ENCODE measurements at places on chromosomes 2 and 18.

- no peak for DNase-seq
Measured at GRCh38 chr18:43650426-43650825, 373.1 kb upstream of the SYT4 start.

DNA sequence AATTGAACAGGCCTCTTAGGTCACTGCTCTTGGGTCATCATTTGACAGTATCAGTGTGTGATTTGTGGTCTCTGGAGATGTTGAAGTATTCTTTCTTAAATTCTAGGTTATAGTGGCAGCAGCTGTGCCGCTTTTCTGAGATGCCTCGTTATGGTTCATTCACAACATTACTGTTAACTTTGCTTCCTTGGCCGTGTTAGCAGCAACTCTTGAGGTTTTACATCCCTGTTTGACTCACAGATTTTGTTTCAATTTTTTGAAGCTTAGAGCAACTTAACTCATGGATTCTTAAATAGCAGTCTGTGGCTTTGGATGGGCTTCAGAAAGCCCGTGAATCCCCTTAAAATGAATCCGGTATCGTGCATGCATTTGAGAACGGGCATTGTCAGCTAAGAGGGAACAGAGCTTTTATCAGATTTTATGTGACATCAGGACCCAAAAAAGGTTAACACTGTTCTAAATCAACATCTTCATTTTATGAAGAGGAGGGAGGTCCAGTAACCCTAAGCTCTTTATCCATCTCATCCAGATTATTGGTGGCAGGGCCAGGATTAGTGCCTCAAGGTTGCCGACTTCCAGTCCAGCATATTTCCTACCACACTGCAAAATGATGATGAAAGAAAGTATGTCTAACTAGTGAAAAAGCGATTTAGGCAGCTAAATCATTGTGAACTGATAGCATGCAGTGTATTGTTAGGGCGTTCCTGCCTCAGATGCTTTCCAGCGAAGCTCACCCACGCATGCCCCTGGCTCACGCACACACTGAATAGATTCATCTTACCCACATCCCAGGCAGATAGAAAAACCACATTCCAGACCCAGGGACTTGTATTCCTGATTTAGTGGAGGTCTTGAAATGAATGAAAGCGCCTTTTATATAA is 5.1 kb downstream of the TRIB2 start:
- DNase-seq = no peak

DNA sequence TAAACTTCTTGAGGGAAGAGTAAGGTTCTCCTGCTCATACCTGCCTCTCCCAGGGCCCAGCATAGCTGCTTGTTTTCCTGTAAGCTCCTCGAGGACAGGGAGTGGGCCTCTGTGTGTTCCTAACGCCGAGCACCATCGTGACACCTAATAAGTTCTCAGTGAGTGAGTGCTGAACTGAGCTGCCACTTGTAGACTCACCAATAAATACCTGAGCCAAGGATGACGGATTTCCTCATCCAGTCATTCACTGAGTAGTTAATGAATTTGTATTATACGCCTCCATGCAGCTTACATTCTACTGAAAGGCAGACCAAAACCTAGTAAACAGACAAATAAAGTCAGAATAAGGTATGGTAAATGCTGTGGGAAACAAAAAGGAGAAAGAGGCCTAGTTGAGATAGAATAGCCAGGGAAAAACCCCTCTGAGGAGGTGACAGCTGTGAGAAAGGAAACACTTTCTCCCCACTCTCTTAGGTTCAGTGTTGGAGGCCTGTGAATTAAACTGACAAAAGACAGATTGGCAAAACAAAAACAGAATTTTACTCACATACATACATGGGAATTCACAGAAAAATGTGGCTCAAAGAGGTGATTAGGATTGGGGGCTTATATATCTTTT is 138.6 kb downstream of the B3GNT2 start:
- no peak for DNase-seq

DNA sequence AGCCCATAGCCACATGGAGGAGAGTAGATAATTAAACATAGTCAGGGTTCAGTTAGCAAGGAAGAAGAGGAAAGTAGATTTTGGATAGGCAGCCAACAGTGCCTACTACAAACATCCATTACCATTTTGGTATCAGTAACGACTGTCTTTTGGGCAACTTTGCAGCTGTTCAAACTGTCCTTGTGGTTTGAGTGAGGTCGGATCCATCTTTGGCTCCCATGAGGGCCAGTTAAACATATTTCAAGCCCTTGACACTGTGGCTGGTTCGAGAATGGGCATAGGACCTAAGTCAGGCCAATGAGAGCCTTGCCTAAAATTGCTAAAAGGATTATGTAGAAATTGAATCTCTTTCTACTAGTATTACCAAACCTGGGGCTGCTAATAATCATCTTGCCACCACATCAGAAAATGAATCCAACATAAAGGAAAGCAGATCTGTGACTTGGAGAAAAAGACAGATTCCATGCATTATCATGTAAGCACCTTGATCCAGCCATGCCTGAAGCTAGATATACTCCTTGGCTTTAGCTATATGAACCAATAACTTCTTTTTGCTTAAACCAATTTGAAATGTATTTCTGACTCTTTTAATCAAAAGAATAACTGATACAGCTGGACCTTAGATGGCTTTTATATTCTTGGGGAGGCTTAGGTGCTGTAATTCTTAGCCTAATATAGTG is 75.0 kb upstream of the STAM2 start:
- DNase-seq = no peak

- DNase-seq = no peak
Measured at GRCh38 chr2:47354848-47355204, 48.1 kb upstream of the MSH2 start.

- DNase-seq = no peak
Measured at GRCh38 chr18:42654556-42654955, 460.9 kb downstream of the RIT2 start.

DNA sequence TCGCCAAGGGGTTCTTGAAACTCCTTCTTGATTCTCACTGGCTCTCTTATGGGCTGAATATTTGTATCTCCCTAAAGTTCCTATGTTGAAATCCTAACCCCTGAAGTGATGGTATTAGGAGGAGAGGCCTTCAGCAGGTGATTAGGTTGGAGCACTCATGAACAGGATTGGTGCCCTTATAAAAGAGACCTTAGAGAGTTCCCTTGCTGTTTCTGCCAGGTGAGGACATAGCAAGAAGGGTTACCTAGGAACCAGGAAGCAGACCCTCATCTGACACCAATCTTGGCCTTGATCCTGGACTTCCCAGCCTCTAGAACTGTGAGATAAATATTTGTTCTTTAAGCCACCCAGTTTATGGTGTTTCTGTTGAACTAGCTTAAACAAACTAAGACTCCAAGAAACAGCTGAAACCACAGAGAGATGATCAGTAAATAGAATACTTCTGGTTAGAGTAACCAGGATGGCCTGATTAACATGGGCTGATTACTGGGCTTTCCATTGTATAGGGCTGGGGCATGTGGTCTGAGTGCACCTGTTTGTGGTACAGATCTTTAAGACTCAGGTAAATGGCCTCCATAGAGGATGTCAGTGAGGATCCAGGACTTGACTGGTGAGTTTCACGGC is 7.7 kb upstream of the CDC42EP3 start:
- DNase-seq = no peak

DNA sequence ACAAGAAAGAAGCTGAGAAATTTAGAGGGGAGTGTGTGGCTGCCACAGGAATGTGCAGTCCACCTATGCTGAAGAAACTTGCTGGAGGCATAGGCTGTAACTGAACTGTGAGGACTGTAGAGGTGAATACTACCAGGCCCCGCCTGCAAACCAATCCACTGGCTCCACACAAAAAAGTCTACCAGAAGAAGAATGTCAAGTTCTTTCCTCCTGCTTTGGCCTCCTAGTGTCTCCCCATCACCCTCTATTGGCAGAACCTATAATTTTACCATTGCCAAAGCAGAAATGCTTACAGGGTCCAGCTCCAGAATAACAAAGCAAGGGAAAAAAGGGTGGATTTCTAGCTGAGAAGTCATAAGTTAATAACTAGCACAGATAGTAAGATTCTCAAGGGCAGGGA is 5.9 kb upstream of the ATP5MC3 start:
- DNase-seq = no peak

DNA sequence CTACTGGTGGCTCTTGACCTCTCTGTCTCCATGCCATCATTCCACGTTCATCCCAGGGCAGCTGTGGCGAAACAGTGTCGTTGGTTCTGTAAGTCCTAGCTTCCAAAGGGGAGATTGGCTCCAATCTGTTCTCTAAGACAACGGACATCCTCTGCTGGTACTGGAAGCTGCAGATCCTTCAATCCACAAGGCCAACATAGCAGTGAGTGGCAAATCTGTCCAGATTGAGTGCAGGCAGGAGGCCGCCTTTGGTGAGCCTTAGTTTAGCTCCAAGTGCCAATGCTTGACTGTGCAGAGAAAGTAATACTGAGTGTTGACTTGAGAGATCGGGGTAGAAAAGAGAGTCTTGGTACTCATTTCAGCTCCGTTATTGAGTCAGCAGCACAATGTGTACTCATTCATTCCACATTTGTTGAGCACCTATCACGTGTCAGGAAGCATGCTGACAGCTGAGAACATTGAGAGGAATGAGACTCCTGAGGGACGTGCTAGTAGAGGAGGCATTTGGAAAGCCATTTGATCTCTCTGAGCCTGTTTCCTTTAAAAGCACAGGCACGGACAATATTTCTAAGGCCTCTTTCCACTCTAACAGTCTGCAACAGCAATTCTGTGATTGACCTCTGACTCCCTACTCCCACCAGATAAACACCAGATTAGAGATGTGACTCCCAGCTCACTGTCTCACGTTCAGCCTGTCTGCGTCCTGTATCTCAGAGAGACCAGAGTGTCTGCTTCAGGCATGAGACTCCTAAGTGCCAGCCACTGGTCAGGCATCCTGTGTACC is 306.0 kb downstream of the CLIP4 start:
- DNase-seq = no peak

- no peak for DNase-seq
Measured at GRCh38 chr2:19225931-19226330, 132.5 kb downstream of the OSR1 start.

DNA sequence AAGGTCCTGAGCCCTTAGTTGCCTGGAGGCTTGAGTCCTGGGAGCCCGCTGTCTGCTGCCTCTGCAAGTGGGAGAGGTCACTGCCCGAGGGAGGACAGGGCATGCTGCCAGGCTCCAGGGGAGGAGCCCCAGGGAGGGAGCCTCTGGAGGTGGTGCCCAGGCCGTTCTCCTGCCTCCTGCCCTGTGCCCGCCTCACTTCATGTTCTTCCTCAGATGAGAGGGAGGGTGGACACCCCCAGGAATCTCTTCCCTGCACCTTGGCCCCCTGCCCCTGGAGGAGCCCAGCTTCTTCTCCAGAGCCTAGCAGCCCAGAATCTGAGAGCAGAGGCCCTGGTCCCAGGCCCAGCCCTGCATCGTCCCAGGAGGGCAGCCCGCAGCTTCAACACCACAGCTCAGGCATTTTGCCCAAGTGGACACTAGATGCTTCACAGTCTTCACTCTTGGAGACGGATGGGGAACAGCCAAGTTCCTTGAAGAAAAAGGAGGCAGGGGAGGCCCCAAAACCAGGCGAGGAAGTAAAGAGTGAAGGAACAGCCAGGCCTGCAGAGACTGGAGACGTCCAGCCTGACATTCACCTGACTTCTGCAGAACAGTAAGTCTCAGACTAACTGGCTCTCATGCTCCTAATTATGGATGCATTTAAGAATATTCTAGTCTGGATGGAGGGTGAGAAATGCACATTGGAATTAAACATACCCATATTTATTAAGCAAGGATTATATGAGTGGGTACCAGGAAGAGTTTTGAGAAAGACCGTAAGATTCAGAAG is 12.1 kb downstream of the PSD4 start:
- no peak for DNase-seq

DNA sequence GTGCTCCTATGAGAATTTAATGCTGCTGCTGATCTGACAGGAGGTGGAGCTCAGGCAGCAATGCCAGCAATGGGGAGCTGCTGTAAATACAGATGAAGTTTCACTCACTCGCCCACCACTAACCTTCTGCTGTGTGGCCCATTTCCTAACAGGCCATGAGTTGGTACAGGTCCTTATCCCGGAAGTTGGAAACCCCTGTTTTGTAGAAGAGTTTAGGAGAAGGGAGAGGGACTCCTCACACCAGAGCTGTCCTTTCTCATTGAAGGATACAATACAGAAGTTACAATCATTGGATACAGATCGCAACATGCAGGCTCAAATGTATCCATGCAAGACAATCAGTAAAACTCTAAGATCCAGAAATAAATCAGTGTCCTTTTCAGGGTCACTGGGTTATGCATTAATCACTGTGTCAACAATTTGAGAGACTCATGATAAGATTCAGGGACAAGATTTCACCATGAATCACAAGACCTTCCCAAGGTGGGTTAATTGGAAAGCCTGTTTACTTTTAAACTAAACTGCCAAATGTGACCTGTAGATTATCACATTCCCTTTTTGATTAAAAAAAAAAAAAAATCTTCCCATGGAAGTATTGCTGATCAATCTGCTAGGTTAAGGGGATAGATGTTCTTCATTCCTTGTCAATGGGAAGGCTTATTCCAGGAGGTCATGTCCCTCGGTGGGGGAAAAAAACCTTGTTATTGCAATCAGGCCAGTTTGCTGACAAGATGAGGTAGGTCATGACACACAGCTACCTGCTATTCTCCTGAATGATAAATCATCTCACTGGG is 97.2 kb downstream of the SP100 start:
- DNase-seq = no peak

GRCh38 chr2:131104487-131105155 is 515 bp upstream of the PLEKHB2 start:
- DNase-seq = peak; percentile 83

DNA sequence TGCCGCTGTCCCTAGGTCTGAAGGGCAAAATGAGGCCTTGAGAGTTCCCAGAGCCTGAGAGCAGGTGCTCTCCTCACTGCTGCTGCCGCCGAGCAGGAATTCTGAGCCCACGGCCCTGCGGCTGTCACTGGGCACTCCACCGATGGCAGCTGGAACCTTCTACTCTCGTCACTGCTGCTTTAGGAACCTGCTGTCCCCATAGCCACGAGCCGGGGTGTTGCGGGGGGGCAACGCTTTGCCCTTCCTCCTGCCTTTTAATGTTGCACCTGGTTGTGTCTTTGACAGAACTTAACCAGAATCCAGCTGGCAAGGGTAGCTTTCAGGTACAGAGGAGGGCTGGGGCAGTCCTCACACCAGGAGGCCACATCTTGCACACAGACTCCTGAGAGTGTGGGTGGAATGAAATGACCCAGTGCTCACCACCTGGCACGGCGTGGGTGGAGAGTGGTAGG is 32.3 kb downstream of the NCK2 start:
- DNase-seq = no peak

- no peak for DNase-seq
Measured at GRCh38 chr2:149744865-149745264, 157.3 kb upstream of the MMADHC start.

DNA sequence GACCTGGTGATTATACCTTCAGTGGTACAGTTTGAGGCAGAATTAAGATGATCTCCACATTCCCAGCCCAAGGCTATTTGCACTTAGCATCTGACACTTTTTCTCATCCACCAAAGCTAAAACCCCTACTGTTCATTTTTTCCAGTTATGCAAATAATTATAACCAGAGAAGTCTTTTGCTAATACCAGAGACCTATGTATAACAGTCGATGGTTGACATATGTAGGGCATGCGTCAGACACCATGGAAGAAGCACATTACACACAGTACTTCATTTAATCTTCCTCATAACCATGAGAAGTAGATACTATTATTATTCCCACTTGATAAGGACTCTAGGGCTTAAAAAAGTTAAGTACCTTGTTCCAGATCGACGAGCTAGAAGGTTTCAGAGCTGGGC is 36.5 kb downstream of the AP1S3 start:
- no peak for DNase-seq

- DNase-seq = no peak
Measured at GRCh38 chr2:36088716-36089328, 266.8 kb upstream of the CRIM1 start.

GRCh38 chr2:212970132-212970531 is 181.3 kb downstream of the IKZF2 start:
- no peak for DNase-seq

- no peak for DNase-seq
Measured at GRCh38 chr2:215107216-215108056, 31.0 kb downstream of the ABCA12 start.

Data from NCI-H2171 (cell line).